Pancreas (tissue), 10 donors: ENCODE measurements at places on chromosomes 5 and 9.

DNA sequence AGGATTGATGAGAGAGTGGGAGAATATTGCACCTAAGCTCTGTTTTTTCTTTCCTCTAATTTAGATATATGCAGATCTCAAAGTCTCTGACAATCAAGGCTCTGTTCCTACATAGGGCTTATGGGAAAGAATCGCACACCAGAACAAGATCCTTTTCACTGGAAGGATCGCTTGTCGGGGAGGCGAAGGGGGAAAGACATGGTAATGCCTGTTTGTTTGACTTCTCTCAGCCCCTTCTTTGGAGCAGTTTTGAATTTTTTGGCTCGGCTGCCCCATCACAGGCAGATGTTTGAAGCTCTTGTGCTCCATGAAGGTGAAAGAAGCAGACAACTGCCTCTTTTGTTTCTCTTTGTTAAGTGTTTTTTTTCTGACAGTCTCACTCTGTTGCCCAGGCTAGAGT lies 599.9 kb upstream of the ZNF608 start:
- no peak for DNase-seq

DNA sequence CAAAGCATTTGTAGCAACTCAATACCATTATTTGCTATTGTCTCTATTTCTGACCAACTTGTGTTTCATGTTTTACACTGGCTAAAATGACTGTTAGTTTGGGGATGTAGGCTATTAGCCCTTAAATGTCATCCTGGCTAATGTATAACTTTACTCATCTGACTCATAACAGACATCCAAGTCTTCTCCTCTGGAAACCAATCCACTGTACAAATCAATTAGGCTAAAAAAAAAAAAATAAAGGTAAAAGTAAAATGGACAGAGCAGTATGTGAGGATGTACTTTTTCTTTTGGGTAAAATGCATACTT lies 20.6 kb downstream of the MEGF9 start:
- no peak for DNase-seq

GRCh38 chr5:7849681-7850394 lies 1.1 kb downstream of the CFAP90 start:
- DNase-seq, result no peak

GRCh38 chr9:133640580-133641395 lies 4.6 kb downstream of the DBH start:
- no peak for DNase-seq

DNA sequence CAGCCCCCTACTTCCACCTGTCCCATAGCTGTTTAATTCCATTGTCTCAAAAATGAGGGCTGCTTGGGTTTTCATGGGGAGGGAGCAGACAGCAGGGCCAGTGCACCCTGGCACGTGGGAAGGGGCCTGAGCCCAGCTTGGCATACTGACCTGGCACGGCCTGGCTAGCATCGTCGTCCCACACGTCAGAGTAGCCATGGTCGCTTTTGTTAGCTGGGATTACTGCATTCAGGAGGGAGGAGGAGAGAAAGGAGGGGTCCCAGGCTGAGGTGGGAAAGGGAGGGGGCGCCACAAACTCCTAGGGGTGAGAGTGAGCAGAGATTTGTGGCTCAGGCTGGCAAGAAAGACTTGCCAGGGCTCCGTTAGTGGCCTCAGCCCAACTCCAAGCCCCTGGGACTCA lies 21.1 kb upstream of the CYSTM1 start:
- no peak for DNase-seq

DNA sequence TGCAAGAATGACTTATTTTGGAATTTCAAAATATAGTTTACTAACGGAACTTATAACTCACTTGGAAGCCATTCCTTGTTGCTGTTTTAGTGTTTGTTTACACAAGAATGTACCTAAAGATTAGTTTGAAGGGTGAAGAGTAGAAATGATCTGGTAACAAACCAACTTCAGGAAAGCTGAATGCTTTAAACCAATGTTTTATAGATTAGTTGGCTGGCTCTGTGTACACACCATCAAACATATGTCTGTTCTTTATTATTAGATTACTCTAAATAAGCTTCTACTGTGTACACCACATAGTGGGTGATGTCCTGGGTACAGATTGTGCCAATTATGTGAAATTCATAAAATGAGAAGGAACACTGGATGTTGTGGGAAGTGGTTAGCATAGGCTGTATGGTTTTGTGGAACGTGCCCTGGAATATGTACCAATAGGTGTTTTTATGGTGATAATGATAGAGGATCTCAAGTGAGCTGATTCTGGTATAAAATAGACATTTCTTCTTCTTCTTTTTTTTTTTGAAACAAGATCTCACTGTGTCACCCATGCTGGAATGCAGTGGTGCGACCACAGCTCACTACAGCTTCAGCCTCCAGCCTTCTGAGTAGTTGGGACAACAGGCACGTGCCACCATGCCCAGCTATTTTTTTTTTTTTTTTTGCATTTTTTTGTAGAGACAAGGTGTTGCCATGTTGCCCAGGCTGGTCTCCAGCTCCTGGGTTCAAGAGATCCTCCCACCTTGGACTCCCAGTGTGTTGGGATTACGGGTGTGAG lies 109.3 kb upstream of the DHFR start:
- DNase-seq, result no peak

DNA sequence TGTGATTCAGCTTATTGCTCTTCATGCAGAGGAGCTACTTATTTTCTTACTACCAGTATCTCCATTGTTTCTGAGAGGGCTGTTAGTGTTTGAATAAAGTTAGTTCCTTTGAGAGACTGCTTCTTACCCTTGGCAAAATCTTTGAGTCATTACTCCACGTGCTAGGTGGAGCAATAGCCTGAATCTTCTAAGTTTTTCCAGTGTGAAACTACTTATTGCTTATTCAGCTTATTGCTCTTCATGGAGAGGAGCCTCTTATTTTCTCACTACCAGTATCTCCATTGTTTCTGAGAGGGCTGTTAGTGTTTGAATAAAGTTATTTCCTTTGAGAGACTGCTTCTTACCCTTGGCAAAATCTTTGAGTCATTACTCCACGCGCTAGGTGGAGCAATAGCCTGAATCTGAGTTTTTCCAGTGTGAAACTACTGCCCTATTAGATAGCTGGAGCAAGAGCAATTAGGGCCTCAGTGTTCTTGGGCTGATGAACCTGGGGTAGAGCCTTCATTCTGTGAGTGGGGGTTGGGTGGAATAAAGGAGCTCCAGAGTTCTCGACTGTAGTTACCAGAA lies 41.9 kb downstream of the GPBP1 start:
- DNase-seq, result no peak

DNA sequence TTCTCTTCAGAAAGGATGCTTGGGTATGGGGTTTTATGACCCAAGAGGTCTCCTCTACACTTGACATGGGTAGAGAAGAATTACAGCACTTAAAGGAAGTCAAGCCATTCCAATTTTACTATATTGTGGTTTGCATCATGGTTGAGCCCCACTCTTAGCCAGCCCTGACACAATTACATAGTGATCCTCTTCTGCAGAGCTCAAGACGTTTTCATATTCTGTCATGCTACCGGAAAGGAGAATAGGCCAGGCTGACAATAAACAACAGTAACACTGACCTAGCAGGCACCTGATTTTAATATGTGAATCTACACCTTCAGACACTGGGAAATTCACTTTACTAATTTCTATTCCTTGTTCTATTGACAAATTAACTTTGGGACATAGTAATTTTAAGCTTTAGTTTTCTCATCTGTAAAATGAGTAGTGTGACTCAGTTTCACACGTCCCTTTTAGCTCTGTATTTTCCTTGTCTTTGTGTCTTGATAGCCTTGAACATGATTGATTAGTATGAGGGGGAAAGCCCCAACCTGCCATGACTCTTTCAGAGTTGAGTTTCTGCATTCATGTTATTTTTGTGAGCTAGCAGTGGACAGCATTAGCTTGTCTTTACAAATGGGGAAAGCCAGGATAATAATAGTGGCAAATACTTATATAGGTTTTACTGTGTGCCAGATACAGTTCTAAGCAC lies 83.8 kb downstream of the SV2C start:
- DNase-seq, result no peak

DNA sequence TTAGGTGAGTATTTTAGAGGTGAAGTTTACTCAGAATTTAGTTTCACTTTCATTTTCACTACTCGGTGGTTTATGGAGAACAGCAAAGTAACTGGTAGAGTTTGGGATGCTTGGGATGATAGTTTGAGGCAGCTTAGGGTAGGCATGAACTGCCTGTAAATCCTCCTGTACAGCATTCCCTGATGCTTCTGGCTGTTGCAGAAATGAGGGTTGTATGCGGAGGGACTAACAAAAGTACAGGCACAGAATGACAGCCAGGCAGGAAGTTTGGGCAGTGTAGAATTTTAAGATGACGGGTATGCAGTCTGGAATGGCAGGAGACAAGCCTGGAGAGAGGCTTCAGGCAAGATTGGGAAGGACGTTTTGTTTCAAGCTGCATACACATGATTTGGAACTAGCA lies 48.0 kb upstream of the FAM120AOS start:
- no peak for DNase-seq

- DNase-seq, result no peak
Measured at GRCh38 chr5:91478096-91478495, 95.0 kb upstream of the ARRDC3 start.

DNA sequence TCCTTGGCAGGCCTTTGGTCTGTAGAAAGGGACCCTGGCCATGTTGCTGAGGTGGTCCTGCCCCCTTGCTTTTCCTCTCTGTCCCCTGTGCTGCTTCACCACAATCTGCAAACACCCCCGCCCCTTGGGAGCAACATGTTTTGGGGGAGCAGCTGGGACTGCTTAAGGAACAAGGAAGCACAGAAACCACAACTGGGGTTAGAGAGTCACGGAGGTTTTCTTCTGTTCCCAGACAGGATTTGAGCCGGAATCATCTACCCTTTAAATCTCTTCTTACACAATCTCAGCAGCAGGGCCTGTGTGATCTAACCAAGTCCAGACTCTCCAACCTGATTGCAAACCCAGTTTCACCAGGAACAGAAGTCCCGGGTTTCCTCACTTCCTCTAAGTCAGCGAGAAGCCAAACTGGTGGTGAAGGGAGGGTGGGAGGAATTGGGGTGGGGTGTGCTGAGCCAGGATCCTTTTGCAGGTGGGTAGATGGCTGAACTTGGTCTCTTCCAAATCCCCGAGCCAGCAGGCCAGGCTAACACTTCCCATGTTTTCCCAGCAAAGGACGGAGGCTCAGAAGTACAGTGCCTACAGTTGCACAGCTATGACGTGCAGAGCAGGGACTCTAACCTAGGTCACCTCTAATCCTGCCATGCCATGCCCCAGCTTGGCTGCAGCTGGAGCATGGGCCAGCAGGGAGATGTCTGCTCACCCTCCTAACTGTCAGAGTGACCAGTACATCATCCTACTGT lies 25.0 kb downstream of the SH3PXD2B start:
- no peak for DNase-seq

- no peak for DNase-seq
Measured at GRCh38 chr5:17219006-17219422, 1.6 kb downstream of the BASP1 start.

DNA sequence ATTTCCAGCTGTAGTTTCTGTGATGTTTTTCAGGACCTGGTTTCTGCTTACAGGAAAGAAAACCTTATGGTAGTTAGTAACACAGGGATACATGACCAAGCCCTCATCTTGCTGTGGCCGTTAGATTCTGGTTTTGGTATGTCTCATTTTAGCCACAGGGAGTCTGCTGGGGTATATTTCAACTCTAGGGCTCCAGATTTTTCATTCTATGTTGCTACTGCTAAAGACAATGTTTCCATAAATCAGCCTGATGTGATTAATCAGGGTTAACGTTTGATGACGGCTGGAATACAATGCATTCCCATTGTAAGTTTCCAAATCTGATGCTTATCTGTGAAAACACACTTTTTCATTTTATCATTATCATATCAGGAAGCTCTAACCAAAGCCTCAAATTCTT lies 48.2 kb downstream of the P4HA2 start:
- DNase-seq, result no peak

DNA sequence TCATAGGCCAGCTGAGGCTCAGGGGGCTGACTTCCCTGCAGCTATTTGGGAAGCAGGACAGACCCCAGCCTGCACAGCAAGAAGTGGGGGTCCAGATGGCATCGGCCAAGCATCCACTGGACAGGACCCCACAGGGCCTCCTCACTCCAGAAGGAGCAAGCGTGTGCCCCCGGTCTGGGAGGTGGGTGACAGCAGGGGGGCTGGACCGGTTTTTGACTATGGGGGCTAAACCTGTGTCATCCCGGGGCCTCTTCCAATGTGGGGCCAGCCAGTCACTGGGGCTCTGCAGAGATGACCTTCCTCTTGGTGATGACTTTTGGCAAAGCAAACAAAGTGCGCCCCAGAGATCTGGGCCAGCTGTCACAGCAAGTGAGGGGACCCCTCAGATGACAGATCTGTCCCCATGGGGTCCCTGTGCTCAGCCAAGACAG lies 163.9 kb downstream of the OLFM1 start:
- DNase-seq, result peak; percentile 47

DNA sequence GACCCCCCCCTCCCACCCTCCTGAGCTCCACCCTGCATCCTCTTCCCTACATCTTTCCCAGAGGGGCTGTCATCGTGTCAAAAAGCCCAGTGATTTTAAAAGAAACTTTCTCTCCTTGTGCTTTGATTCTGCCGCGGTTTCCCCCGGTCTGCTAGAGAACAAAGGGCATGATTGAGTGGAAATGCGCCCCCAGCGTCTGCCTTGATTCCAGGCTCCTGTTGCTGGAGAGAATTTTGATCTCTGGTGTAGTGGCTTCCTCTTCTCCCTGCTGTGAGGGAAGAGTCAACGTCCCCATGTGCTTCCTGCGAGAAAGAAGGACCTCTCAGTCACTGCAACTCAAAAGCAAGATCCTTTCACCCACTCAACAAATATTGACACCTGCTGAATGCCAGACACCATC lies 61.9 kb upstream of the RAPGEF1 start:
- no peak for DNase-seq
